ENCODE measurements at places on chromosomes 1 and 21. TPM values are rescaled to one million over a fixed set of nuclear protein-coding genes. Genes with fewer than 3 reads are reported as not detected.

The LMOD1 gene
- 0.01 TPM for polyA plus RNA-seq

The LDLRAD2 gene
- 0.01 TPM for polyA plus RNA-seq

DNA sequence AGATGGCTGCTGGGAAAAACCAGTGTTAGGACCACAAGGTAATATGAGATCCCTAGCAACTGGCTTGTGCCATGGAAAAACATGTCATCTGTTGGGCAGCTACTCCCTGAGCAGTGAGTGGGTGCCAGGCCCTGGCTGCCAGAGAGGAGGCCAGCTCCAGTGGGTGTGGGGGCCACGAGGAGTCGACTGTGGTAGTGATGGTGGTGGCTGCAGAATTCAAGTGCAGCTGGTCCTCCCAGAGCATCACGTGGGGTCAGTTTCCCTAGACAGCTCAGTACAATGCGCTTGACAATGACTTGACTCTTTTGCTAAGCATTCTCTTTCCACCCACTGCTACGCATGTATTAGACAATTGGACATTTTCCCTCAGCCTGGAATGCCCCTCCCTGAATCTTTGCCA lies 14.5 kb upstream of the CDC42 start:
- DNase-seq = no peak

The SLC22A15 gene
- 2.1 TPM for polyA plus RNA-seq

The ZBTB8A gene
- polyA plus RNA-seq = 2.3 TPM

The PPCS gene
- 48.7 TPM for polyA plus RNA-seq

Data from foreskin keratinocyte (primary cell).